ENCODE measurements at places on chromosomes 7 and 10.

GRCh38 chr7:1664711-1665548, 5.1 kb upstream of the ELFN1 start:
- DNase-seq = no peak

GRCh38 chr10:95352684-95353083, 61.9 kb upstream of the PDLIM1 start:
- no peak for DNase-seq

GRCh38 chr10:129727495-129727894, 236.6 kb downstream of the EBF3 start:
- DNase-seq = no peak

- no peak for DNase-seq
These were observed 31.1 kb downstream of the DRGX start for GRCh38 chr10:49364747-49365146.

DNA sequence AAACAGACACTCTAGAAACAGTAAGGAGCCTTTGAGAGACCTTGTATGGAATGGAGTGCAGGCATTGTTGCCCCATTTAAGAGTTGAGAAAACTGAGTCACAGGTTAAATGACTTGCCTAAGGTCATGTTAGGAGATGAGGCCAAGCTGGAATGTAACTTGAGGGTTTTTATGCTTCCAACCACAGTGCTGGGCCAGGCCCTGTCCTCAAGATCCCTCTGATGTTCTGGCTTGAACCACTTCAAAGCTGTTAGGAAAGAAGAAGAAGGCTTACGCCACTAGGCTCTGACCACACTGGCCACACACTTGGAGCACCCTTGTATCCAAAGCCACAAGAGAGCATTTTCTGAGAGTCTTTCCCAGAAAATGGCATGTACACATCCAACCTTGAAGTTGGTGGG, 42.7 kb downstream of the PLAU start:
- no peak for DNase-seq

- DNase-seq = no peak
These were observed 34.2 kb downstream of the CYP17A1 start for GRCh38 chr10:102802920-102803534.

GRCh38 chr7:31761646-31762045, 74.6 kb downstream of the PPP1R17 start:
- no peak for DNase-seq

DNA sequence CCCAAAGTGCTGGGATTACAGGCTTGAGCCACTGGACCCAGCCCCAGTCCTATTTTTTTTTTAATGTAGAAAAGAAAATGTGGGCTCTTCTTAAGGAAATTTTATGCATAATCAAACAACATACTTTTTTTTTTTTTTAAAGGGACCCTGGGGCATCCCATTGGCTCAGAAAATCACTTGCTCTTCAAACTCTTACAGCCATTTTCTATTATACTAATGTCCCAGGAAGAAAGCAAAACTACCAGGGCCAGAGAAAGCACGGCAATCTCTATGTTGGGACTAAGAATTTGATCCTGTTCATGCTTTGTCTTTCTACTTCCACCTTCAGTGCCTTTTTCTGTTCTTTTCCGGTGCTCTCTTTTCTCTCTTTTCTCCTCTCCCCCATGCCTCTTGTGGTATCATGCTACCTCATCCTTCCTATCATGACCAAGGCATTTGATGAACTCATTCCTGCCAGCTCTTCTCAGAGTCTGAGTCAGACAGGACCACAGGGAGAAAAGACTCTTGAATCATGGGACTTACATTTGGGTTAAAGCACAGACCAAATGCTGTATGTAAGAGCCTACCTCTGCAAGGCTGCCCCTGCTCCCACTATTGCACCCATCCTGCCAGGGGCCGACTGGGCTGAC, 76.4 kb upstream of the CCNY start:
- no peak for DNase-seq

DNA sequence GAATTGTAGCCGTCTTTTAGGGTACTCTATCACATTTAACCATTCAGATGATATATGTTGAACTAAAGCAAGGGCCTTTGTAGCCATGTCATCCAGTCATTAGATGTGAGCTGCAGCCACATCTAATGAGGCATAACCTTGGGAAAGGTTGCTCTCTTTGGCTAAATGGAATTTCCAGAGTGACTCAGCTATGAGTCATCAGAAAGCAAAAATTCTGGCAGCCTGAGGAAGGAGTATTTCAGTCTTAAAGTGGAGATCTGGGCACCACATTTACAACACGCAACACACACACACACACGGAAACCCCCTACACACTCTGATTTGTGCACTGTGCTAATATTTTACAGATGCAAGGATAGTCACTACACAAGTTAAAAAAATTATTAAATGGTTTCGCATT, 176.9 kb upstream of the ZWINT start:
- no peak for DNase-seq

GRCh38 chr7:2837496-2837895, 6.6 kb downstream of the GNA12 start:
- no peak for DNase-seq

DNA sequence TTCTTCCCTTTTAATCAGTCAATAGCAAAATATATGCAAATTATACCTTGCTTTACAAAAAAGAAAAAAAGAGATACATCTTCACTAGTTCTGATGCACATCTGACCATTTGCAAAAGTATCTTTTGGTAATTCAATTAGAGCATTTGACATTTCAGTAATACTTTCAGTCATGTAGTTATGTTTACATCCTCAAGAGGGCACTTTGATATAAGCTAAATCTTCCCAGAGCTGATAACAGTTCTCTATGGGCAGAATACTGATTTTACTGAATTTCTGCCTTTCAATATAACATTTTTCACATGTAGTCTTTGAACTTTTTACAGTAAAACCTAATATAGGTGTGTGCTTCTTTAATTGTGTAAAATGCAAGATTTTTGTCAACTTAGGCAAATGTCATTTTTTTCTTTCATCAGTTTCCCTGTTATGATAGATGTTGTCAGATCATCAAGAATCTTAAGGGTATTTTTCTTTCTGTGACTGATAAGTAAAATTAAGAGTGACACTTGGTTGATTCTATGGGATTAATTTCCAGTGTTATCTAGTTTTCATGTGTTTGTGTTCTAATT, 703.5 kb upstream of the SEMA3D start:
- DNase-seq = no peak

GRCh38 chr7:139687980-139688632, 89.7 kb downstream of the HIPK2 start:
- no peak for DNase-seq

DNA sequence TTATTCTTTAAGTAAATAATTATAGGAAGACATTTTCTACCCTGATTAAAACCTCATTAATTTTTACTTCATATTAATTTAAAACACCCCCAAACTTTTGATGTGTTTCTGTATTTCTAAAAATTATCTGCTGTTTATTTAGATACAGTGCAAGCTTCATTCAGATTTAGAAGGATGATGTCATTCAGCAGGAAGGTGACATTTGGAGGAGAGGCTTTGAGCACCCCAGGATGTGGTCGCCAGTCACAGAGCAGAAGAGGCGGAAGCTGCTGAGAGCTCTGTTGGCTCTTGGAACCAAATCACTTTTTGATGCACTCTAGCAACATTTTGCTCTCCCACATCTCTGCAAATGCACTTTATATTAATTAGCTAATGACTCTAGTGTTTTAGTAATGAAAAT, 233.9 kb upstream of the CACNA2D1 start:
- DNase-seq = no peak

GRCh38 chr7:36388423-36388822, 1.2 kb upstream of the ANLN start:
- DNase-seq = no peak

- no peak for DNase-seq
These were observed 107.7 kb upstream of the RET start for GRCh38 chr10:42969147-42969546.

DNA sequence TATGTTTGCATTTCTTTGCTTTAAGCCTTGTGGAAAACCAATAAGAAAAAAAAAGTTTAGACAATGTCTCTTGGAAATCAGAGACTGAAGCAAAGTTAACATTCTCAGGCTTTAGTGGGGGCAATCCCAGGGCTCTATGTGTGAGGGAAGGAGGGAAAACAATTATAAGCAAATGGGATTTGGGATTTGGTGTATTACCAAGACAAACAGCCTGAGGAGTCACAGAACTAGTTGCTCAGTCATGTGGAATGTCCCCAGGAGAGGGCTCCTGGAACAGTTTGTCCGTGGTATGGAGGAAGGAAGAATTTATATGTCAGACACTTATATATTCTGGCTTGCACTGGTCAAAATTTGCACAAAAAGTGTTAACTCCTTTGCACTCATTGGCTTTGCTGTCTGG, 562.9 kb upstream of the TPK1 start:
- DNase-seq = no peak

DNA sequence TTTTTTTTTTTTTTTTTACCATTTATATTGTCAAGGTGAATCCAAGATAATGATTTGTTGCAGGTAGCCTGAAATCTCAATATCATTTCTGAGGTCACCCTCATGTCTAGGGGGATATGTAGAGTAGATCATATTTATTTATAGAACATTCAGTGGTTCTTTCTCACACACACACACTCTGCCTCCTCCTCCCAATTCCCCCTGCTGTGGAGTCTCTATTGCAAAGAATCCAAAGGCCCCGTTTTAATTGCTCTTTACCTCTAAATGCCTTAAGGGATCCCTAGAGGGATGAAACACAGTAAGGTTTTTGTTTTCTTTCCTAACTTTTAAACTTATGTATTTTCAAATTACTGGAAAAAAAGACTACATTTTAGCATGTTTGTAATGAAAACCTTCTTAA, 170.0 kb downstream of the PRKG1 start:
- DNase-seq = no peak

DNA sequence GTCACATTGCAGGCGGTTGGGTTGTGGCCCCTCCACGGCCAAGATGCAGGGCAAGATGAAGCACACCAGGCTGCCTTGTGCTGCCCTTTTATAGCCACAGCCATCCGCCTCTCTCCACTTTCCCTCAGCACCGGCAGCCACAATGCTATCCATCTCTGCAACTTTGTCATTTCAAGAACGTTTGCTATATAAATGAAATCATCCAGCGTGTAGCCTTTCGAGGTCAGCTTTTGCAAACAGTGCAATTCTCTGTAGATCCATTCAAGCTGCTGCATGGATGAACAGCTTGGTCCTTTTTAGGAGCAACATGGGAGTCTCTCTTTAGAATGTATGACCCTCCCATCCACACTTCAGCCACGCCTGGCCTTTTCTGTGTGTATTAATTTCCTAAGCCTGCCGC, 6.4 kb upstream of the IL15RA start:
- DNase-seq = no peak

DNA sequence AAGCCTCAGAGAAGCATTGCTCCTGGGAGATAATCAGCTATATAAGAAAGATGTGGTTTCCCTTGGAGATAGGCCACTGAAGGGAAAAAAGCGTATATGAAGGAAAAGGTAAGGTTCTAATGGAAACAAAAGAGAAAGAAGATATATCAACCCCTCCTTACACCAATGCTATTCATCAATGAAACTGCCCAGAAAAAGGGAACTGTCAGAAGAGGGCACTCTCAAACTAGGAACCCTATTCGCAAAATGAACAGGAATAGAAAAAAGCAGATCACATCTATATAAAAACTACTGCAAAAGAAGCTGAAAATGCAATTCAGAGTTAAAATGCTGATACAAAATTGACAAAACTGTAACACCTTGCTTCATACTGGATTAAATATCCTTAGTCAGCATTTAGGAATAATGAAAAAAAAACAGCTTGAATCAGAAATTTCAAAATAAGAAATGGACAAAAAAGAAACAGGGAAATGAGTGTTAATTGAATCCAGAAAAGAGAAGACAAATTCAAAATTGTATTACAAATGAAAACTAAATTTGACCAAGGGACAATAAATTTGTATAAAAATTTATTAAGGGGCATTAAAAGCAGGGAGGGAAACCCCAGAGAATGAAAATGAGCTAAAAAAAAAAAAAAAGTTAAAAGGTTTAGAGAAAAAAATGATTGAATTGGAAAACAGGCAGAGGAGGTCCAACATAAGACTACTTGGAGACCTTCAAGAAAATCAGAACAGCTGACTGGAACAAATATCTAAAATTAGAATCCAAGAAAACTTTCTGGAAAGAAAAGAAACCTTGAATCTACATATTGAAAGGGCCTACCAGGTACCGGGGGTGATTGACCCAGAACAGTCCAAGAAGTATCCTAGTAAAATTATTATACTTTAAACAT, 17.9 kb downstream of the NHLRC2 start:
- no peak for DNase-seq

DNA sequence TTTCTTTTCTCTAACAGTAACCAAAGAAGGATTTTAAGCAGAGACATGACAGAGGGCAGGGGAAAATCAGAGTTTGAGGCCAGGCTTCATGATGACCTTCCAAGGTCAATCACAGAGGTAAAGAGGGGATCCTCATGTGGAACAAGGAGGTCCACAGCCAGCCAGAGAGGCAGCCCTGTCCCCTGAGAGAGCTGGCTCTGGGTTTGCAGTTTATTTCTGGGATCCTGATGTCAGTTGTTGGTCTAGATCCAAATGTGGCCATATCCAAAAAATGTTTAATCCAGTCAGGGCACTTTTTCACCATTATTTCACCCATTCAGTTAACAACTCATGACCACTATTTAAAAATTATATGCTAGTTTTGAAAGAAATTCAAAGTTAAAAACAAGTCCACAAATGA, 45.6 kb downstream of the GPR141 start:
- DNase-seq = no peak

- DNase-seq = no peak
These were observed 8.3 kb upstream of the ZC3HAV1L start for GRCh38 chr7:139043823-139044812.
